ENCODE measurements at places on chromosomes 12 and 14. TPM values are rescaled to one million over a fixed set of nuclear protein-coding genes. Genes with fewer than 3 reads are reported as not detected.

DNA sequence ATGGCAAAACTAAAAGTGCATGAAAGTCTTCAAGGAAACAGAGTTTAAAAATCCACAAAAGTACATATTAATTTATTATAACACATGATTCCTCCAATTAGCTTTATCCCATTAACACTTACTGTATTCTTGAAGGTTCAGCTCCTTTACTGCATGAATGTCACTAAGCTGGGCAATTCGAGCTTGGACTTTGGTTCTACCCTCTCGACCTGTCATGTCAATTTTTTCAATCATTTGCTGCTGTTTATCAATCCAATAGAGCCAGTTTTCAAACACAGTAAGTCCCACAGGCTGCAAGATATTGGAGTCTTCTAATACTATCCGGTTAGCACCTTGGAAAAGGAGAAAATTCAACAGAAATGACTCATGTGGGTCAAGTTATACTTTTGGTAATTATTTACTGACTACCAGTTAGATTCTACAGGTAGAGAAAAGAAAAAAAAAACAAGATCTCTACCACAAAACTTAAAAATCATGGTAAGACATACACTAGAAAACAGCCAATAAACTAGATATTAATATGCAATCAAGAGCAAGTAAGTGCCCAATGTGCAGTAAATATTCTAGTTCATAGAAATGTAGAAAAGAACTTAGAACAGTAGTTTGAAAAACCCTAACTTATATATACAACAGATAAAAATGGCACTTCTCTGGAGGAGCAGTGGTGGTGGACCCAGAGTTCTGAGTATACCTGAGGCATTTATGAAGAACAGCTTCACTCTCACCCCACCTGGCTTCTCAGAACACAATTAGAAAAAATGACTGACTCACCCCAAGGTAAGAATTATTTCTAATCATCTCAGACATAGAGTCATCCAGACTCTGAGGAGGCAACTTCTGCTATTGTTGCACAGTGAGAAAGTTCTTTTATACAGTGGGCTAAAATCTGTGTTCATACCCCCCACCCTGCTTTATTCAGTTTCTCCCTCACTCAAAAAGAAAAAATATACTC lies 67.7 kb downstream of the BCL2L14 start:
- no peak for DNase-seq

- DNase-seq: no peak
Measured at GRCh38 chr14:67263499-67264149, 22.4 kb downstream of the PALS1 start.

DNA sequence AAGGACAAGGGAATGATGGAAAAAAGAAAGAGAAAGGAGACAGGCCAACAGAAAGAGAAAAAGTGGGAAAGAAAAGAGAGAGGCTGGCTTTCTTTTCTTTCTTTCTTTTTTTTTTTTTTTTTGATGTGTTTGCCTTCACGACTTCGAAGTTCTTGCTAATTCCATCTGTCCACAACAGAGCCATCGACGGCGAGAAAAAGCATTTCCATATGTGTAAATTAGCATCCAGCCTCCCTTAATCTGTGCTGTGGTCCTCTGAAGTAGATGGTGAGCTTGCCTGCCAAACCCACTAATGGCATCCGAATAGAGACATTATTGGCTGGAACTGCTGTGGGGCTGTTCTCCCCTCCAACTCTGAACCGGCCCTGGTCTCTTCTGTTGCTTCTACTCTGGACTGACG lies 997.4 kb downstream of the BCL11B start:
- DNase-seq: no peak

- no peak for DNase-seq
Measured at GRCh38 chr12:91240386-91241095, 57.9 kb upstream of the DCN start.

GRCh38 chr12:74415633-74416032 lies 122.0 kb upstream of the ATXN7L3B start:
- peak; percentile 14 for DNase-seq

DNA sequence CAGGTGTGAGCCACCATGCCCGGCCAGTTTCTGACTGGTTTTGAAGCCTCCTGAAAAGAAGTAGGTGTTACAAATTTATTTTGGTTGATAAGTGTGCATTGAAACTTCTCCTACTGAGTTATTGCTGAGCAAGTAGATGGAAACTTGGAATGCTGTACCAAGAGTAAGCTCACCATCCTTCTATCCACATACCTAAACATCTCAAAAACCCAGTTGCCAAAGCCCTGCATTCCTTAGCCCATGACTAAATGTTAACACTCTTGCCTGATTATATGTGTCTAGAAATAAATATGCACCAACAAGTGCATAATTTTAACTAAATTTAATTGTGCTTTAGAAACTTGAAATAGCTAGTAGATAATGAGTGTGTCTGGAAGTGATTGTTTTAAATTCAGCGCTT lies 357.8 kb downstream of the DUSP6 start:
- DNase-seq: no peak

GRCh38 chr12:117967512-117967911 lies 1.3 kb downstream of the KSR2 start:
- no peak for DNase-seq

DNA sequence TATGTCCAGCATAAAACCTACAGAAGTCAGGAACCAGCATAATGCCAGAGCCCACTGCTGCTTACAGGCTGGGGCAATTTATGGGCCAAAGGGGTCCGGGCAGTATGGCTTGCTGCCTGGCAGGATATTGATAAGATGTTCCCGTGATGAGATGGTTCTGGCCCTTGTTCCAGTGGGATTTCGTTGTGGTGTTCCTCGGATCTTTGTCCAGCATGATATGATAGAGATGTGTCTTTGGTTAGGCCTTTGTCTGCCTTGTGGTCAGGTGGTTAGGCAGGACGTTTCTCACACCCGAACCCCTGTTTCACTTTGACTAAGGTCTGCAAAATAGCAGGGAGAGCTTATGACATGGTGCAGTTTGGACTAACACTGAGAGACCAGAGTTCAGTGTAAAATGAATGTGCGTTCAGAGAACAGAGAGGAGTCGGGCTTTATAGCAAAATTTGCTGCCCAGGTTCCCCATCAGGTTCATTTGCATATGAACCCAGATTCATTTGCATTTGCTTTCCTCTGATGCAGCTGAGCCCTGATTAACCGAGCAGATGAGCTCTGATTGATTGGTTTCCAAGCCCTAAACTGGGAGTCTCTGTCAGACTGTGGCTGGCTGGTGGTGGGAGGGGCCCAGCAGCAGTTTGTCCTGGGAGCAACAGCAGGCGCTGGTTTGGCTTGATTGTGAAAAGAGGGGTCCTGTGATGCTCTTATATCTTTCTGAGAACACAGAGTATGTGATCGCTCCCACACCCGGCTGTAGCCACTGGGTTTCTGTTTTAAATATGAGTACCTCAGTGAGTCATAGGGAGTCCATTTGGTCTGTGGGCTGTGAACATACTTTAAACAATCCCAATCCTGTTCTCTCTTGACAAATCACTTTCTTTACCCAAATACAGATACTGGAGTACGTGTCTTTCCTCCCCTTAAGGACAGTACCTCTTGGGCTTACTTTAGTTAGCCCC lies 156.3 kb upstream of the PZP start:
- no peak for DNase-seq

- DNase-seq: no peak
Measured at GRCh38 chr12:28349196-28349595, 158.9 kb downstream of the CCDC91 start.

Gene HVCN1
- 11.9 TPM for total RNA-seq

Gene CLEC4C
- not detected for total RNA-seq

All from endothelial cell (in vitro differentiated cells).